SW 1271 (cell line): ENCODE measurements at places on chromosomes 11 and 22.

DNA sequence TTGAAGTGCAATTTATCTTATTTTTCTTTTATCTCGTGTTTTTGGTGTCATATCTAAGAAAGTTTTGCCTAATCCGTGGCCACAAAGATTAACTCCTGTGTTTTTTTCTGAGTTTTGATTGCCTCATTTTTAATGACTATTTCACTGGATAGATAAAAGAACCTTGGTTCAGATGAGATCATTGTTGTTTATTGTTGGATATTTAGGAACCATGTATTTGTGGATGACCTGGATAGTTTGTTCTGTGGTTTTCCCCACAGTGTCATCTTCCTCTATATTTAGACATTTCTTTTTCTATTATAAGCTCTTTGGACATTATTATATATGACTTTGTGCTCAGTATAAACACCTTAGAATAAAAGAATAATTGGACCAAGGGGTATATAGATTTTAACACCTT lies 37.2 kb downstream of the PPP6R3 start:
- DNase-seq = no peak

- DNase-seq = no peak
These were observed 18.6 kb downstream of the EMID1 start for GRCh38 chr22:29224121-29224858.

GRCh38 chr11:71283971-71284441 lies 31.6 kb upstream of the SHANK2 start:
- no peak for DNase-seq

DNA sequence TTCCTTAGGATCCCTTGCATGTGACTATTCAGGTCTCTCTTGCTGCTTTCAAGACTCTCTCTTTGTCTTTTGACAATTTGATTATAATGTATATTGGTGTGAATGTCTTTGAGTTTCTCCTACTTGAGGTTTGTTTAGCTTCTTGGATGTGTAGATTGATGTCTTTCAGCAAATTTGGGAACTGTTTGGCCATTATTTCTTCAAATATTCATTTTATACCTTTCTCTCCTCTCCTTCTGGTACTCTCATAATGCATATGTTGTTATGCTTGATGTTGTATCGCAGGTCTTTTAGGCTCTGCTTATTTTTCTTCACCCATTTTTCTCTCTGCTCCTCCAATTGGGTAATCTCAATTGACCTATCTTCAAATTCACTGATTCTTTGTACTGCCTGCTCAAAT lies 44.2 kb downstream of the OR2AT4 start:
- DNase-seq = no peak

DNA sequence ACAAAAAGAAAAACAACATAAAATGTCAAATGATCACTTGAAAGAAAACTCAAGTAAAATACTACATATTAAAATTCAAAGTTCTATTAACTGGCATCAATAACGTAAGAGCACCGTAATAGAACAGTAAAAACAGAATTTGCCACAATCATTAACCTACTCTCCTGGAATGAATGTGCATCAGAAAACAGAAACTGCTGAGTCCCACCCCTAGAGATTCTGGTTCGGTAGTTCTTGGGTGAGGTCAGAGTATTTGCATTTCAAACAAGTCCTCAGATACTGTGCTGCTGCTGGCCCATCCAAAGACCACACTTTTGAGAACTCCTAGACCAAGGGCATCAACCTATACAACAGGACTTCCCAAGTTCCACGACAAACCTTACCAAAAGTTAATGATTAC lies 23.5 kb downstream of the PITPNB start:
- no peak for DNase-seq

GRCh38 chr11:105046898-105047579 lies 1.9 kb upstream of the CARD16 start:
- DNase-seq = peak; percentile 91

- DNase-seq = no peak
These were observed 86.1 kb upstream of the HORMAD2 start for GRCh38 chr22:29994027-29994715.

DNA sequence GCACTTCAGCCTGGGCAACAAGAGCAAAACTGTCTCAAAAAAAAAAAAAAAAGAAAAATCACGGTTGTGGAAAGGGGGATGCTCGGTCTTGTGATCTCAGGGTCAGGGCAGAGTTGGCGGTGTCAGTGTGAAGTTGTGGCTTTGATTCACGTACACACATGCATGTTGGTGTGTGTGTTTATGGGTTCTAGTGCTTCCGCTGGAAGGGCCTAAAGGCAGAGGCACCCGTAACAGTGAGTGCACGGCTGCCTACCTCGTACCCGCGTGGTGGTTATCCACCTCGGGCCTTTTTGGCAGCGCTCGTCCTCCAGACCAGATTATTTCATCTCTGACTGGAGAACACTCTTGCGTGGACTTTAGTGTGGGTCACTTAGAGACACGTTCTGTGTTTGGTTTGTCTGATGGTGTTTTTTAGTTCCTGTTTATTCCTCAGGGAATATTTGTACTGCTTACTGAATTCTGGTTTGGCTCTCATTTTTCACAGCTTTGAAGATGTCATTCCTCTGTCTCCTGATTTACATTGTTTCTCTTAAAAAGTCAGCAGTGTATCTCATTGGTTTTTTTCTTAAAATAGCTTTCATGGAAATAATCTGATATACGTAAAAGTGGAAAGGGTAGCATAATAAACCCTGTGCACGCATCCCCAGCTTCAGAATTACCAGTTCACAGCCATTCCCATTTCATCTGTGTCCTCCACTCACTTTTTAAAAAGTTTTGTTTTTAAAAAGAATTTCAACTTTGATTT lies 15.6 kb downstream of the ZBED4 start:
- DNase-seq = no peak

GRCh38 chr11:47071791-47072261 lies 104.9 kb downstream of the ARFGAP2 start:
- no peak for DNase-seq

DNA sequence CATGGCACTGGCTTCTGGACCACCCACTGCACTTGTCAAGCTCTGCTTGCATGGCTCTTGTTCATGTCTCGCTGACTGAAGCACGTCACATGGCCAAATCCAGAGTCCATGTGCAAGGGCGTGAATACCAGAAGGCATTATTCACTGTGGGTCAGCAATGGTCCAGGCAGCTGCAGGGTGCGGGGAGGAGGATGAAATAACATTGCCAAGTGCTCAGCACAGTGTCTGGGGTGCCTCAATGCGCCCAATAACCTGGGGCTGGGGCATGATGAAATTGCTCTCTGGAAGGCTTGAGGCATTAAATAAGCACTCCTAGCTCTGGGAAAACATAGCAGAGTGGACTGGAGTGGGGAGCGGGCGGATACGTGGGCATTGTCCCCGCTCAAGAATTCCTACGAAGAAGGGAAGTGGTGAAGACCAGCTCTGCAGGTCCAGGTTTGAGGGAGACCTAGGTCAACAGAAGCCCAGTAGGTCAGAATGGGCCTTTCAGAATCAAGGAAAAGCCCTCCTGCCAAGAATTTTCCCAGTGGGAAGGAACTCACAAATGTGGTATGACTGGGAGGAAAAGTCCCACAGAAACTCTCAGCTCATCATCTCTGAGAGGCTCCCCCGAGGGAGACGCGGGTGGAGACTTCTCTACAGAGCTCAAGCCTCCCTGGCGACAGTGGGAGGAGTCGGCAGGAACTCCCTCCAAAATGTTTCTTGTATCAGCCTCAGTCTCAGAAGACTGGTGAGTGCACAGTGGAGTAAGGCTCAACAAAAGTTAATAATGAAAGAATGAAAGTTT lies 15.3 kb upstream of the ACCSL start:
- no peak for DNase-seq

DNA sequence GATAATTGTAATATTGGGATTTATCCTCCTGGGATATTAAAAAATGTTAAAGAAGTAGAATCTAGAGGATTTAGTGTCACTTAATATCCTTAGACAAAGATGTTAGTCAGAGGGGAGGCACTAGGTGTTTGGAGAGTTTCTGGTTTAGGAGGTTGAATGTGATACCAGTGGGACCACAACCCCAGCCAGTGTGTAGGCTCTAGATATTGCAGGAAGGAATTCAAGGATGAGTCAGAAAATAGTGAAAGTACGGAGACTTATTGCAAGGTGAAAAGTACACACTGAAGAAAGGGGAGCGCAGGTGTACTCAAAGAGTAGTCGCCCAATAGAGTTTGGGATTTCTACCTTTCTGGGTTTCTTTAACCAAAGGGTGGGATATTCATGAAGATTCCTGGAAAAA lies 5.7 kb upstream of the TMEM41B start:
- no peak for DNase-seq

- no peak for DNase-seq
These were observed 1075.5 kb downstream of the NTM start for GRCh38 chr11:132445859-132446291.

DNA sequence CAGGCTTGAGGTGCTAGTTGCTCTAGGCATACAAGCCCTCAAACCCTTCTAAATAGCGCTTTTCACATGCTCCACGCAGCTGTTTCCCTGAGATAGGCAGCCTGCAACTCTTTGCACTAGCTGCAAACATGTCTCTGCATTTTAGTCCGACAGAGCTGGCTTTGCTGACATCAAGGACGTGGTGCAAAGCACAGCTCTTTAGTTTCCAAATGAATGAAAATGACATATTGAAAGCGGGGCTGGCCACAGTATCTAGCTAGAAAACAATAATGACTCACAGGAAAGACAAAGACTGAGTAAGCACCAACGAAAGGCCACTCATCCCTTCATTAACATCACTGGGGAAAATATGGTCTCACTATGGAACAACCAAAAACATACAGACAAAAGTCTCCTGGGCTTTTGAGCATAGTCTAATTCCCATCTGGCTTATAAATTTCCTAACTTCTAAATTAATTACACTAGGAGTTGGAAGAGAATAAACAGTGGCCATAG lies 15.3 kb upstream of the ZC3H12C start:
- DNase-seq = peak; percentile 27
